ENCODE measurements at places on chromosomes 6 and 20. TPM values are rescaled to one million over a fixed set of nuclear protein-coding genes. Genes with fewer than 3 reads are reported as not detected.

The TRIM15 gene
- not detected for total RNA-seq

The HACE1 gene
- total RNA-seq = 7.1 TPM

The ZNF341 gene
- 10.1 TPM for total RNA-seq

The THEMIS gene
- total RNA-seq = not detected

The TMEM244 gene
- total RNA-seq = not detected

The APCDD1L gene
- total RNA-seq = not detected

The OVOL2 gene
- total RNA-seq = not detected

The POM121L2 gene
- not detected for total RNA-seq

The CPNE5 gene
- 57.8 TPM for total RNA-seq

- no peak for DNase-seq
Measured at GRCh38 chr6:52511572-52512151, 65.2 kb downstream of the TRAM2 start.

- no peak for DNase-seq
Measured at GRCh38 chr6:55782275-55782674, 93.1 kb downstream of the BMP5 start.

- no peak for DNase-seq
Measured at GRCh38 chr6:144909753-144910285, 624.7 kb downstream of the UTRN start.

- DNase-seq = no peak
Measured at GRCh38 chr20:53517146-53517545, 76.5 kb downstream of the ZNF217 start.

DNA sequence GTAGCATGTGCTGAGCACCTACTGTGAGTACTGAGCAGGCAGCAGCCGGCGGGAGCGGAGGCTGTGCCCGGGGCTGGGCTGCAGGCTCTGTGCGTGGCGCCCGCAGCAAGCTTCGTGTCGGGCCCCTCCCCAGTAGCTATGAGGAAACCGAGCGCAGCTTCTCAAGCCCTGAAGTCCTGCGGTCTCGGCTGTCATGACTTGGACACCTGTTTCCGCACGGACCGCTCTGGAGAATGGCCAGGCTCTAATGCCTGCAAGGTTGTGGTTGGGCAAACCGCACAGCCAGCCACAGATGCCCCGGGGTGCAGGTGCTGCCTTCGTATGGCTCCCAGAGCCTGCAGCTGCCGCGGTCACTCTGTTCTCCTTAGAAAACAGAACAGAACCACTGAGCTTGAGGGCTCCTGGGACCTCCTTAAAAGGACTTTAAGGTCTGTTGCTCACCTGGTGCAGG is 33.7 kb downstream of the PYGB start:
- peak; percentile 20 for DNase-seq

DNA sequence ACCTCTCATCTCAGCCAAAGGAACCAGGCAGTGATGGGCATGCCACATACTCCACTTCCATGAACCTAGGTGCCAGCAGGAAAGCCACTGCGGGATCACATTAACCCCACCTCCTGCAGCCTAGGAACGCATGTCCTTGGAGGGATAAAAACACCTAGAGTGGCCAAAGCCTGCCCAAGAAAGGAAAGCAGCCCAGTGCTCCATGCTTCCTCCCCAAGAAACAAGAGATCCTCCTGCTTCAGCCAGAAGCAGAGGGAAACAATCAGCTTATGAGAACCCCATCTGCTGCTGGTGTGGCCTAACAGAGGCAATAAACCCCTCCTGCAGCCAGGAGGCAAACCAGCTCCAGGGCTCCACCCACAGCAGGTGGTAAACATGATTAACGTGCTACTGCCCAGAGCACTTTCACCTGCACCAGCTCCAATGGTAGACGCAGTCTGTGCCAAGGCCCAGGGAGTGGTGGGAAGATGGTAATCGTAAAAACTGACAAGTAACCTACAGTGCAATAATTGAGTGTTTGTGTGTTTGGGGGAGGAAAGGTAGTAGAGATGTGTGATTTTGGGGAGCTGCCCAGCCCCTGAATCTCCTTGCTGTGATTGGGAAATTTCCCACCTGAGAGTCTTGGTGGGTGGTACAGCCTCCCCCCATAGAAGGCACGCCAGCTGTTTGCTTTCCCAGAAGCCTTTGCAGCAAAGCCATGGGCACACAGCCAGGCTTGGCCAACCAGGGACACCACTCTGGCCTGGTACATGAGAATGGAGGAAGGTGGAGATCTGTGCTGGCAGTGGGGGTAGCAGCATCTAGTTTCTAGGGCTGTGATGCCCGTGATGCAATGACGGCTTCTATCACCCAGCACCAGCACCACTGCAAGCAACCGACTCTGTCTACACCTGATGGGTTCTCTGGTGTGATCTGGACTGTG is 50.6 kb upstream of the TBC1D7 start:
- no peak for DNase-seq

DNA sequence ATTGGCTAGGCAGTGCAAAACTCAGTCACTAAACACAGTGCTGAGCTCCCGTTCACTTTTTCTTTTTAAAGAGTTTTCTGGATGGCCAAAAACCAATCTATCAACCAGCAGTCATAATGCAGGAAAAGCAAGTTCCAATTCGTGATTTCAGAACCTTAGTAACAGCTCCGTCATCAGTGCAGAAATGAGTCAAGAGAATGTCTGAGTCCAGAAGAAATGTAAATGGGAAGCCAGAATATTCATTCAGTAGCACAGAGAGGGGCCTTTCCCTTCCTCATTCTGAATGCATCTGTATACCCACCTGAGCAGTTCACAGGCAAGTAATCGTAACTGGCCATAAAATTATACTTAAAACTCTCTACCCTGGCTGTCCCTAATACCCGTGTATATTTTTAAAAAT is 20.4 kb downstream of the HUS1B start:
- no peak for DNase-seq

DNA sequence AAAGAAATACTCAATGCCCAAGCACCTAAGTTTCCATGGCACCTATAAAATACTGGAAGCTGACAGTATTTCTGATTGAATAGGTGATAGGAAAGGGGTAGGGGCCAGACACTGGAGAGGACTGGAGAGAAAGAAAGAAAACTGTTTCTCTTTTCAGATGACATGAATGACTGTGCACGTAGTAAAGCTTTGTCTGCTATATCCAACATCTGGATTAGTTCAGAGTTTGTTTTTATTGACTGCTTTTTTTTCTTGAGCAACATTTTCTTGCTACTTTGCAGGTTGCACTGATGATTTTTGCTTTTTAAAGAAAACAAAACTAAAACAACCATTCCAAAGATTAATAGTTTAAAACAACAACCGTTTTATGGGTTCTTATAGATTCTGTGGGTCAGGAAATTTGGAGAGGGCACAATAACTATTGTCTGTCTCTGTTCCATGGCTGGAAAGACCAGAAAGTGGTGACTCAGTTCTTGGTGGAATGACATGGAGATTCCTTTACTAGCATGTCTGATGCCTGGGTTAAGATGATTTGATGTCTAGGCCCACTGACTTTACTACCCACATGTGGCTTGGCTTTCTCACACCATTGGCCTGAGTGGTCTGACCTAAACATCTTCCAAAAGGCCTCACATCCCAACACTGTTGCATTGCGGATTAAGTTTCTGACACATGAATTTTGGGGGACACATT is 12.2 kb upstream of the LRP11 start:
- DNase-seq = no peak

DNA sequence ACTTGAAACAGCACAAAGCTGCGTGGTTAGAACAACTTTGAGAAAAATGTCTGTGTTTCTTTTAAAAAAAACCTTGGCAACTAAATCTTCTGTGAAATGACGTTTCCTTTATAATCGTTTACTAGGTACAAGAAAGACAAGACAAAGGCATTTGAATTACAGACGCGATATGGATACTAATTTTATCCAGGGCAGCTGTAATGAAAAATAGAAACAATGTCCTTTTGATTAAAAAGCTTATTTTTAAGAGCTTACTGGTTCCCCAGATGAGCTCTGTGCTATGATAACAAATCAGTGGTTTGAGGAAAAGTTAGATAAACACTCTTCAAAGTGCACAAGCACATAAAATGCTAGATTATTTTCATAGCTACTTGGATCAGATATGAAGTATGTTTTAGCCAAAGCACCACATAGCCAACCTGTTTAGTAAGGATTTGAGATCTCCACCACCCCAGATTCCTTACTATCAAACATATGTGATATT is 1.6 kb upstream of the SYNCRIP start:
- no peak for DNase-seq

- DNase-seq = no peak
Measured at GRCh38 chr6:1066449-1067090, 245.3 kb upstream of the FOXQ1 start.

DNA sequence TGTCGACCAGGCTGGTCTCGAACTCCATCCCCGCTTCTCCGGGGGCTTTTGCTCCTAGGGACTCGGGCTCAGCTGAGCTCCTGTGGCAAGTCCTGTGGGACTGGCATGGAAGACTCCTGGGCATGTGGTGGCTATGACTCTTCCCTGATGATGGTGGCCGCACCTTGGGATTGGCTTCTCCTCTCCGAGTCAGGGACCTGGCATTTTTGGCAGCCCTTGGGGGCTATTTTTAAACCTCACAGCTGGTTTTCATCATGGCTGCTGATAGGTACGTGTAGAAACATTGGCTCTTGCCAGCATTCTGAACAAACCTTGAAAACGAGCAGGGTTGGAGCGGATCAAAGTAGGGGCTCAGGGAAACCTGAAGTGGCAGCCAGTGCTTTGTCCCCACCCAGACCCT is 54.1 kb downstream of the RBM38 start:
- no peak for DNase-seq

DNA sequence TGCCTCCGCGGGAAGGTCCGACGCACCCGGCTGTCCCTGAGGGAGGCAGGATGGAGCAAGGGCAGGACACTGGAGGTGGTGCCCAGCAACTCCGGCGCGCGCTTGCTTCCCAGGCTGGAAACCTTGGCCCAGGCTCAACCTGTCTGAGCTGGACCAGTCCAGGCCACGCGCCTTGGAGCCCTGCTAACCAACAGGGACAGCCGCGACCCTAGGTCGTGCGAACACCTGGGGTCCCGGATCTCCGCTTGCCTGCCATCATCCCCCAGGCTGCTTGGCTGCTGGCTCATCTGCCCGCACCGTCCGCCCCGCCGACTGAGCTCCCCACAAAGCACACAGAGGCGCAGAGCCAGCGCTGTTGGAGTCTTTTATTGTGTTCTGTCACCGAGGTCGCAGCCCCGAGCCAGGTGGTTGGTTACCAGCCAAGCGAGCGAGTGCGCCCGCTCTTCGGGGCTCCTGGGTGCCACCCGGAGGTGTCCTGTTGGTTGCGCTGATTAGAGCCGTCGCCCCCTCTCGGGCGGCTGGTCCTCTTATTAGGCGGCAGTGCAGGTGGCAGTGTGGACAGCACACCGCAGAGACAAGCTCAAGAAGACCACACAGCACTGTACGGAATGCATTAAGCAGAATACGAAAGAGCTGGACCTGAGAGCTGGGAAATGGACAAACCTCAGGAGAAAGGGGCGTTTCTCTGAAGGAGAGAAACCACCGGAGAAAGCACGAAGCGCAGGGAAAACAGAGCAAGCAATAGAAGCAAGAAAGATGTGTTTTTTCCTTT is 3.8 kb downstream of the COL12A1 start:
- DNase-seq = no peak

- peak; percentile 50 for DNase-seq
Measured at GRCh38 chr6:13397359-13398068, 69.2 kb upstream of the TBC1D7 start.

DNA sequence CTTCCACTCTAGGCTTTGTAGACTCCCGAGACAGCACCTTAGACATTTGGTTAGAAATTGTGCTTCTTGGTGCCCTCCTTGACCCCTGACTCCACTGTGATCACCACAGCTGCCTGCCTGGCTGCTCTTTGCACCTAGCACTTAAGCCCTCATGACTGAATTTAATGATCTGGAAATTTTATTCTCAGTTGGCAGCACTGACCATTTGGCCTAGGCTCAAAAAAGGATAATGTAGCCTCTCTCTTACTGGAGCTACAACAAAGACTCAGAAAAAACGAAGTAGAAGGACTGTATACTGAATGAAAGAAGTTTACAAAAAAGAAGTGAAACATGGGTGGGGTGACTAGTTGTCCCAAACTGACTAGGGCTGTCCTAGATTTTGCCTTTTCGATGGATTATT is 11.3 kb upstream of the ABRACL start:
- no peak for DNase-seq

DNA sequence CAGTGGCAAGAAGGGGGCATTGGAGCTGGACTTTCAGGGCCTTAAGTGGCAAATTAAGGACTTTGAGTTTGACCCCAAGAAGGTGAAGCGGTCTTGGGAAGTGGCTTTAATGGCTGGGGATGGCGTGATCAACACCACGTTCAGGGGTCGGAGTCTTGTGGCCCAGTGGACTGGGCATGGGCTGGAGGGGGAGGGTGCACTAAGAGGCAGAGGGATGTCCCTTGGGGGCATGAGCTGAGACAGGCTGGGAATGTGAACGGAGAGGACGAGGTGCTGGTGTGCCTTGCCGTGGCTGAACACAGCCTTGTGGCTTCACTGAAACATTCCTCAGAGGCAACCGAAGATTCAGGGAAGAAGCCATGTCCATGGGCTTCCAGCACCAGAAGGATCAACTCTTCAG is 227.0 kb downstream of the SYNDIG1 start:
- no peak for DNase-seq

DNA sequence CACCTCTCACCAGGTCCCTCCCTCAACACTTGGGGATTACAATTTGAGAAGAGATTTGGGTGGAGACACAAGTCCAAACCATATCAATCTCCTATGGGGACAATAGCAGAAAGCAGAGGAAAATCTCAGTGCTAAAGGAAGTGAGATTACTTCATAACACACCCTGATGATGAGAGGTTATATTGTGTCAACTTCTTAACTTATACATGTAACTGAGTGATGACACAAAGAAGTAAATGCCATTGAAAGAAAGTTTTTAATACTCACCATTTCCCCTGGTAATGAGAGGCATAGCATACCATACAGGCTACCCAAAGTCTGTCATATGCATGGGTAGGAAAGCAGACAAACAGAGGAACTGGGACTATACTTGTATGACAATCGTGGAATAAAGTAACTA is 137.2 kb downstream of the MMUT start:
- no peak for DNase-seq

DNA sequence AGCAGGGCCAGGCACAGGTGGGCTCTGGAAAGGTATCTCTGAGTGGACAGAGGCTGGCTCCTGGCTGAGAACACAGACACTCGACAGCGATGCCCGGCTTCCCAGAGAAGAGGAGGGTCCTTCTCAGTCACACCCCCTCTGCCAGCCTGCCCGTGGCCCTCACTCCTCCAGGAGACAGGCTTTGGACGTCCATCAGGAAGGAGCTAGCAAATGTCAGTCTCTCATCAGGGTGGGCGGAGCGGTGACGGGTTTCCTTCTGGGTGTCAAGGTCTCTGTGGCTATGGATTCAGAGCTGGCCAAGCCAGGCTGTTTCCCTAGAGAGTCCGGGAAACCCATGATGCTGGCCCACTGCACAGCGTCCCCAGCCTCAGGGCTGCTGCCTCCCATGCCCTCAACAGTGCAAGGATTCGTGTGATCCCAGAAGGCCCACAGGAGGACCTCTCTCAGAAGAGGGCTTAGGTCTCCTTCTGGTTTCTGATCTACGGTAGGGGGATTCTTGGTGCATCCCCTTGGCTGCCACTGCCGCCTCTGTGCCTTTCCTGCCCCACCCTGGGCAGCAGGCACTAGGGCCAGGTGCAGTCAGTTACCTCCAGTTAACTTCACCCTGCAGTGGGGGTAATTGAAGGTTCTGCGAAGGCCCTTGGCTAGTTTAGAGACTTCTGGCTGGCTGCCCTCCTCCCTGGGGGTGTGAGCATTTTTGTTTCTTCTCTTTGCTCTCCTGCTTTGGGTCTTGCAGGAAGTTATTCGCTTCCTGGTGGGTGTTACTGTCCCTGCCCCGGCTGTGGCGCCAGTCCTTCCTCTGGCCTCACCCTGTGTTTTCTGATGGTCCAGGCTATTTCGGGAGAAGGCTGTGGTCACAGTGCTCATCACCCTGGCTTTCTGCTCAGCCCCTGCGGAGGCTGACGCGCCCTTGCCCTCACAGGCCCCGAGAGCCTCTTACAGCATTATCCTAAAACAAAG is 80.2 kb downstream of the CDH4 start:
- DNase-seq = no peak
